ENCODE measurements at places on chromosomes 4 and X.

GRCh38 chrX:116239944-116240840, 69.6 kb downstream of the AGTR2 start:
- no peak for DNase-seq

- no peak for DNase-seq
Measured at GRCh38 chrX:100445593-100445992, 35.5 kb upstream of the PCDH19 start.

GRCh38 chr4:81486502-81486901, 14.8 kb upstream of the RASGEF1B start:
- DNase-seq, result no peak

GRCh38 chrX:127702527-127702926, 349.7 kb downstream of the ACTRT1 start:
- DNase-seq, result no peak

GRCh38 chr4:27624749-27625148, 764.1 kb downstream of the STIM2 start:
- DNase-seq, result no peak

GRCh38 chrX:123830309-123830708, 29.5 kb upstream of the XIAP start:
- DNase-seq, result peak; percentile 19

DNA sequence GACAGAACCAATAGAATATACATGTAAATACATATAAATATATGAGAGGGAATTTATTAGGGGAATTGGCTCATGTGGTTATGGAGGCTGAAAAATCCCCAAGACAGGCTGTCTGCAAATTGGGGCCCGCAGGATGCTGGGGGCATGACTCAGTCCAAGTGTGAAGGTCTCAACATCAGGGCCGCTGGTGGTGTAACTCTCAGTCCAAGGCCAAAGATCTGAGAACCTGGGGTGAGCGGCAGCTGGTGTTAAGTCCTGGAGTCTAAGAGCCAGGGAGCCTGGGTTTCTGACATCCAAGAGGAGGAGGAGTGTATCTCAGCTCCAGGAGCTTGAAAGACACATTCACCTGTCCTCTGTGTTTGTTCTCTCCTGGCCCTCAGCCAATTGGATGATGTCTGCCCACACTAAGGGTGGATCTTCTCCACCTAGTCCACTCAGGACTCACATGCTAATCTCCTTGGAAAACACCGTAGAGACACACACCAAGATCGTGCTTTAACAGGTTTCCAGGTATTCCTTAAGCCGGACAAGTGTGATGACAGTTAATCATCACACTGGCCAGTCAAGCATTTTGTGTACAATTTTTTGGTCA, 28.9 kb downstream of the TIGD2 start:
- DNase-seq, result no peak

DNA sequence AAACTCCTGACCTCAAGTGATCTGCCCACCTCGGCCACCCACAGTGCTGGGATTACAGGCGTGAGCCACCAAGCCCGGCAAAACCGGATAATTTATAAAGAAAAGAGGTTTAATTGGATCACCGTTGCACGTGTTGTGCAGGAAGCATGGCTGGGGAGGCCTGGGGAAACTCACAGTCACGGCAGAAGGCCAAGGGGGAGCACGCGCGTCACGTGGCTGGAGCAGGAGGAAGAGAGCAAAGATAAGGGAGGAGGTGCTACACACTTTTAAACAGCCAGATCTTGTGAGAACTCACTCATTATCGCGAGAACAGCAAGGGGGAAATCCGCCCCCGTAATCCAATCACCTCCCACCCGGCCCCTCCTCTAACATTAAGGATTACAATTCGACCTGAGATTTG, 177.9 kb upstream of the TENM3 start:
- no peak for DNase-seq

GRCh38 chr4:4694296-4694772, 152.5 kb upstream of the STX18 start:
- DNase-seq, result no peak

GRCh38 chrX:84487365-84488353, 14.6 kb downstream of the HDX start:
- no peak for DNase-seq

DNA sequence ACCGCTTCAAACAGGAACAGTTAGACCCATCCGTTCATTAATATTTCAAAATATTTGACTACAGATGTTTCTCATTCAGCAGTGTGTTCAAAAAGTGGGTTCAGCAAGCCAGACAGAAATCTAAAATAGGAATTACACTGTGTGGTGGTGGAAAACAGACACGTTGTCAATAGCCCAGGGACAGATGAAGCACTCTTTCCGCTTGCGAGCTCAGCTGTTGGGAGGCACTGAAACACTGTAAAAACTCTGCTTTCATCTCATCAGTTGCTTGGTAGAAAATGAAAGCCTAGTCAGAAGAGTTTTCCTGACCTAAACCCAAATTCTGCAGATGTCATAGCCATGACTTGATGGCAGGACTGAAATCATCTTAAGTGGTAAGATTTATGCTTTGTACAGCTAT, 38.5 kb downstream of the LRP2BP start:
- peak; percentile 26 for DNase-seq

GRCh38 chr4:27666943-27667342, 806.3 kb downstream of the STIM2 start:
- DNase-seq, result no peak

DNA sequence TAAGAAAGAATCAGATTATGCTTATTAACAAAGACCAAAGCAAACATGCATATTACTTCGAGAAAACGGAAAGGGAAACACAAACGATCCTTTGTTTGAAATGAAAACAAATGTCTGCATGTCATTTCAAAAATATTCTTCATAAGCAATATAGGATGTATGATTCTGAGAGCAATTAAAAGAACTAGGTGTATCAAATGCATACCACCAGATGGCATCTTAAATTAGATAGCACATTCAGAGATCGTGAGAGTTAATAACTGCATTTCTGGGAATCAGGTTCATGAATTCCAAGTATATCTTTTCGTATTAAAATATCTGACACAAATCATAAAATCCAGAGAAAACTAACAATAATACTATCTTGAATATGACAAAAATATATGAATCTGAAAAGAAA, 159.5 kb downstream of the PPP3CA start:
- DNase-seq, result no peak

DNA sequence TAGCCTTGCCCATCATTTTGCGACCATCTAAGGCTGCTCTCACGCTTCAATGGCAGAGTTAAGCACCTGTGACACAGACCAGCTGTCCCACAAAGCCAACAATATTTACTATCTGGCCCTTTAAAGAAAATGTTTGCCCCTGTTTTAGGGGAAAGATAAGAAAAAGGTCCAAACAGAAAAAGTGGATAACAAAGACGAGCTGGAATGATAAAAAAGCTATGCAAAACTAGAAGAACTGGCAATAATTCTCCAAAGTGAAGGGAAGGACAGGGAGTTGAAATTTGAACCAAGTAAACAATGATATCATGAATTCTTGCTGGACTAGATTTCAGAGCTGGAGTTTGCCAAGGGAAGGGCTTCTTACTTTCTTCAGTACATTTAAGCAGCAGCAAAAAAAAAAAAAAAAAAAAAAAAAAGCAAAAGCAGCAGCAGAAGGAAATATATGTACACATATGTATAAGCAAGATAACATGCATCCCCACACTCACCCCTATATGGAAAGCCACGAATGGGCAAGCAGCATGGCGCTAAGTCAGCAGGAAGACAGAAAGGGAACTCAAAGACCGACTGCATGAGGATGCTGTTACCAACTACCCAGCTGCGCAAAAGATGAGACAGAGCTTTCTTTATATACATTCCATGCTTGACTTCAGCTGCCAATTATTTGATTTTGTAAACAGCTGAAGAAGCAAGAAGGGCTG, 12.5 kb downstream of the TRAPPC2 start:
- no peak for DNase-seq

DNA sequence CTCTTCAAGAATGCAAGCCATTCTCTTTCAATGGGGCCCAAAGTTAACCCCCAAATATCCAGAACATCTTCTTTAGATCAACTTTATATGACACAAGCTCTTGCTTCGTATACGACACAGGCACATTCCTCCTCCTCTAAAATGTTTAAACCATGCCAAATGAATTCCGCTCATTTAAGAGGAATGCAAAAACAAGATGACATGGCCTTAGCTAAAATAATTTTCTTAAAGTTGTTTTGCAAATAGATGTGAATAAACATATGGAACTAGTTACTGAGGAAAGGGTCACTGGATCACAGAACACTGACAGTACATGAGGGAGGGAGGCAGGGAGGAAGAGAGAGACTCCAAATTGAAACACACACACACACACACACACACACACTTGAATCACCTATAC, 97.4 kb downstream of the RASL11B start:
- no peak for DNase-seq

GRCh38 chrX:68699960-68700746, 52.7 kb downstream of the STARD8 start:
- no peak for DNase-seq

DNA sequence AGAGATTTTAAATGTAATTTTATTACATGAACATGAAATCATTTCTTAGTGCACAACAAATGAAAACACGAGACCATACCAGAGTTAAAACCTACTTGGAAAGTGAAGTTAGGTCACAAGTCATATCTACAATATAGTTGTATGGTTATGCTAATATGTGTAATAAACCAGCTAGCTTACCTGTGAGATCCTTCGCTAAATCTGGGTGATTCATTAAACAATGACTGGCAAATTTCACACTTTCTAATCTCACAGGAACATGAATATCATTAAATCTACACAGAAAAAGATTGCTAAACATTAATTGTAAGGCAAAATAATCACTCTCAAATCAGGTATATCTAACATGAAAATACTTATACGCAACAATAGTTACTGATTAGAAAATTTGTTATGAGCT, 67.6 kb downstream of the PDS5A start:
- no peak for DNase-seq

- no peak for DNase-seq
Measured at GRCh38 chr4:167234316-167234881, at the start of gene SPOCK3. SPOCK3 (minus strand) TSS chr4:167234494.

DNA sequence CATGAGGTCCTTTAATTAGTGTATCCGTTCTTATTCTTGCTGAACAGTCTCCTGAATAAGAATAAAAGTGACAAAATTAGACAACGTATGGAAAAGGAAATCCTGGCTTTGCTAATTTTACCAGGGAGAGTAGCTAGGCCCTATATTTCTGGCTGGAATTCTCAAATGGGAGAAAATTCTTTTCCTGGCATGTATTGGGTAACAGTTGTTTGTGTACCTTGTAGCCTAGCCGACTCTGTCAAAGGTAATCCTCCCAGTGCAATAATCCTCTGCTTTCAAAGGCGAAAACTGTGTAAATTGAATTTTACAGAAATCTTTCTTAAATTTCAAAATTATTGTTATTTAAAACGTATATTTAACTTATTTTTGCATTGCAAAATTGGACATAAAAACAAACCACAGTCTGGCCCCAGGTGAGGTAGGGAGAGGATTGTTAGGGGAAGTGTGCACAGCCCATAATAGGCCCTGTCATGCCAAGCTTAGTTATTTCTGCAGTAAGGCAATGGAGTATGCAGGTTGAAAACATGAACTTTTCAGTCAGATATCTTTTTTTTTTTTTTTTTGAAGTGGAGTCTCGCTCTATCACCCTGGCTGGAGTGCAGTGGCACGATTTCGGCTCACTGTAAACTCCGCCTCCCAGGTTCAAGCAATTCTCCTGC, 18.9 kb upstream of the TENM3 start:
- DNase-seq, result no peak

GRCh38 chrX:113982766-113983165, 601.1 kb upstream of the HTR2C start:
- no peak for DNase-seq

- no peak for DNase-seq
Measured at GRCh38 chr4:142697928-142698327, 148.2 kb downstream of the INPP4B start.

DNA sequence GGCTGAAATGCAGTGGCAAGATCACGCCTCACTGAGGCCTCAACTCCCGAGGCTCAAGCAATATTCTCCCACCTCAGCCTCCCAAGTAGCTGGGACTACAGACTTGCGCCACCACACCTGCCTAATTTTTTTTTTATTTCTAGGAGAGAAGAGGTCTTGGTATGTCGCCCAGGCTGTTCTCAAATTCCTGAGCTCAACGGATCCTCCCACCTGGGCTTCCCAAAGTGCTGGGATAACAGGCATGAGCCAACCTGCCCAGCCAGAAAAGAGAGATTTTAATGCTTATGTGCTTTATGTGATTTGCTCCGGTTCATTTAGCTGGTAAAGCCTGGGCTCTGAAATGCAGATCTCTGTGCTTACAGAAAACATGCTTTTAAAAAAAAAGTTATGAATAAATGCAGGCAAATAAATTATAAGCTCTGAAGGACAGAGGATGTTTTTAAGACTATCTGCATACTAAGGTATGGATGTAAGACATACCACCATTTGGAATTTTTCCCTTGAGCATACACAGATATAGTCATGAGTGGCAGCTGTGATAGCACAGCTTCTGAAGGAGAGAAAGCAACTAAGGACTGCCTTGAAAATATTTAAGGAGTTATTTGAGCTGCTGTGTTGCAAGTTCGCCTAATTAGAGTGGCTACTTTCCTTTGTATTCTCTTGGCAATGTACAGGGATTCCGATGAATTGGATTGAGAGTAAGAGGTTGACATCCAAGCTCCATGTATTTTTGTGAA, 13.8 kb downstream of the GUCY1B1 start:
- DNase-seq, result no peak

DNA sequence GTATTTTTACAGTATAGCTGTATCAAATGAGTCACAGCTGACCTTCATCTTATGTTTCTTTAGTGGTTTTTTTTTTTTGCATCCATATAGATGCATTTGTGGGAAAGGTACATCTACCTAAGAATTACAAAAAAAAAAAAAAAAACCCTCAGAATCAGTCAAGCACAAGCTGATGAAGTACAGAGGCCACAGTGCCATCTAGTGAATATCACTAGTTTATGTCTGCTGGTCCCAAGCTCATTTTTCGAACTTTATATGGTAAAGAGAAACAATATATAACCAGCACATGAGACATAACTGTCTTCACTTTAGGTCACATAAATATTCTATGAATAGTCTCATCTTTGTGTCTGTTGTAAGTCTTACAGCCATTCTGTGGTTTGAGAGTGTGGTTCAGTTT, 220.1 kb downstream of the DLG3 start:
- no peak for DNase-seq

GRCh38 chr4:150032541-150032940, 45.7 kb upstream of the DCLK2 start:
- DNase-seq, result no peak
